ENCODE measurements at places on chromosomes 6 and 20. TPM values are rescaled to one million over a fixed set of nuclear protein-coding genes. Genes with fewer than 3 reads are reported as not detected.

Gene RBBP8NL
- total RNA-seq = not detected

Gene AAR2
- total RNA-seq = 25.8 TPM

Gene FKBP5
- 3.7 TPM for total RNA-seq

Gene RAD21L1
- 0.13 TPM for total RNA-seq

Gene ECT2L
- total RNA-seq = not detected

Gene CALHM4
- total RNA-seq = not detected

Gene DSN1
- total RNA-seq = 10.4 TPM

Gene CEP250
- 38.4 TPM for total RNA-seq

Gene PI16
- total RNA-seq = 1.8 TPM

Gene NKX2-2
- not detected for total RNA-seq

Gene RBPJL
- not detected for total RNA-seq

Gene CST2
- 17.5 TPM for total RNA-seq

Gene RNF8
- 15.9 TPM for total RNA-seq

Gene OOEP
- total RNA-seq = 0.30 TPM

Gene TRIM10
- not detected for total RNA-seq

Gene TRIM40
- total RNA-seq = not detected

Gene COL12A1
- total RNA-seq = 724 TPM

Gene IRAK1BP1
- total RNA-seq = 4.2 TPM

Gene C20orf96
- 5.0 TPM for total RNA-seq

Gene SNAP25
- 0.53 TPM for total RNA-seq

Gene CLPSL2
- not detected for total RNA-seq

Gene PPP1R11
- total RNA-seq = 25.7 TPM

Gene CPNE1
- 159 TPM for total RNA-seq

Gene HFE
- total RNA-seq = 20.3 TPM

Gene PABPC1L
- 9.9 TPM for total RNA-seq

Gene DEFB114
- total RNA-seq = not detected

Gene PDYN
- total RNA-seq = not detected

All from smooth muscle cell of the pulmonary artery (primary cell).